ENCODE measurements at places on chromosomes 12 and 14.
A peak's percentile ranks its signal among the peaks of the same experiment; 100 is the strongest.

DNA sequence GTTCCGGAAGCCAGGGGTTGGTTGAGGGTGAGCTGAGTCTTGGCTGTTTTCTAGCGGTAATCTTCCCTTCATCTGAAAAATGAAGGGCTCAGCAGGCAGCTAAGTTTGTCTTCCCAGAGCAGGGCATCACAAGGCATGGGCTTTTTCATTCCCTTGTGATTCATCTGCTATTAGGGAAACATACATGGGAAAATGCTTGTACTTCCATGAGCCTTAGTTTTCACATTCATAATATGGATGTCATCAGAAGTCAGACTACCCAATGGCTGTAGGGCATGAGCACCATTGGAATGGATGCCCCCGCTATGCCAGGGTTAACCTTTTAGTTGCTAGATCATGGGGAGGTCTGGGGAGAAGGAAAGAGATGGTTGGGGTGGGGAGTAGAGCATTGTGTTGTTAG, 18.7 kb downstream of the HELB start:
- no peak for DNase-seq

DNA sequence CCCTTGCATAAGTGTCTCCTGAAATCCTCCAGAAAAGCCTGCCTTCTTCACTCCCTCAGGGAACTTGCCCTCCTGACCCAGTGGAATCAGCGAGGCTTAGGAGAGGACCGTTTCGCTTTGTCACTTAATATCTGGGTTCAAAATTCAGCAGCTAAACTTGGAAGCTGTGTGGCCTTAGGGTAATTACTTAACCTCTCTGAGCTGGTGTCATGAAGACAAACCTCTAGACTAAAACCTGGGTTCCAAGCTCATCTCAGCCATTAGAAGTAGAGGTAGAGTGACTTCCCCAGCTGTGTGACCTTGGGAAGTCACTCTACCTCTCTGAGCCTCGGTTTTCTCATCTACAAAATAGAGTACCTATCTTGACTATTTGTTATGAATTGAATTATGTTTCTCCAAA, 18.3 kb upstream of the RBM19 start:
- no peak for DNase-seq

DNA sequence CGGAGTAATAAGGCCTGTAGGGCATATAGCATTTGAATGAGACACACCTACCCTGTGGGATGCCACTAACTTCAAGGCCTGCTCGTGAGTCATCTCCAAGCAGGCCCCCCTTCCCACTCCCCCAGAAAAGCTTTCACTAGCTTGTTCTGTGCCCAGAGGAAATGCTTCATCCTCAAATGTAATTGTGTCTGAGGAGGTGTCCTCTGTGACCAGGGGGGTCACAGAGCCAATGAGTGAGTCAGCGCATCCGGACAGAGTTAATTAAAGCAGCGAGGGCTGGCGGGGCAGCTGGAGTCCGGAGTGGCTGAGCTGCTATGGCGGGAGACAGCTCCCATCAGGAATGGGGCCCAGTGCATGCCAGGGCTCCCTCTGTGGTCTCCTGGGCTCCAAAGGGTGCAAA, 27.0 kb upstream of the ESRRB start:
- peak; percentile 87 for DNase-seq

DNA sequence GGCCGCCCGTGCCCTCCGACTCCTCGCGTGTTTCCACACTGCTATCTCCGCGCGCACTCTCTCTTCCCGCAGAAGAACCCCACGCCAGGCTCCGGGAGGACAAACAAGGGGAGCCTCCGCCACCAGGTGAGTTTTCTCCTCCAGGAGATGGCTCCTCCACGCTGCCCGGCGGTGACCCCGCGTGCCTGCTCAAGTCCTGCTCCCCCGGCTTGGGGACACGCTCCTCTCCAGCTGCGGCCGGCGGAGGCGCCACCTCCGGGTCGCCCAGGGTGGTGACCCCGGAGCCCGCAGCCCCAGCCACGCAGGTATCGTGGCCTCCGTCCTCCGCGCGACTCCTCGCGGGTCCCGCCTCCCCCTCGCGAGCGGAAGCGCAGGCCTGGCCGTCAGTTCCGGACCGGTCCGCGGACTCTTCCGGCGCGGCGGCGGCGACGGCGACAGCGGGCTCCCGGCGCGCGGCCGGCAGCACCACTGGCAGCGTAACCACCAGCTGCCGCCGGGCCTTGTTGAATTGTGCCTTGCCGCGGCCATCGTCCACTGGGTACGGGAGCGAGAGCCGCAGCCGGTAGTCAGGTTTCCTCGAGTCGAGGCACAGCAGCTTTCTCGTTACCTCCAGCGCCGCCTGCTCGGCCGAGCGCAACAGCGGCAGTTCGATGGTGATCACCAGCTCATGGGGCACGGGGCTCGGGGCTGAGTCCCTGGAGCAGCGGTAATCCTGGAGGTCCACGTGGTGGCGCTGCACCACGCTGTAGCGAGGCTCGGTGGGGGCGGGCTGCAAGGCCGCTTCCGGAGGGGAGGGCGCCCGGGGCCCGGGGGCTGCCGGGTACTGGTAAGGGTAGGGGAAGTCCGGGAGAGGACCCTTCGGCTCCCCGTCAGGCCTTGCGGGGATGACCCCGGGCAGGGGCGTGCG, 1.2 kb downstream of the DNAAF2 start:
- peak; percentile 98 for DNase-seq

DNA sequence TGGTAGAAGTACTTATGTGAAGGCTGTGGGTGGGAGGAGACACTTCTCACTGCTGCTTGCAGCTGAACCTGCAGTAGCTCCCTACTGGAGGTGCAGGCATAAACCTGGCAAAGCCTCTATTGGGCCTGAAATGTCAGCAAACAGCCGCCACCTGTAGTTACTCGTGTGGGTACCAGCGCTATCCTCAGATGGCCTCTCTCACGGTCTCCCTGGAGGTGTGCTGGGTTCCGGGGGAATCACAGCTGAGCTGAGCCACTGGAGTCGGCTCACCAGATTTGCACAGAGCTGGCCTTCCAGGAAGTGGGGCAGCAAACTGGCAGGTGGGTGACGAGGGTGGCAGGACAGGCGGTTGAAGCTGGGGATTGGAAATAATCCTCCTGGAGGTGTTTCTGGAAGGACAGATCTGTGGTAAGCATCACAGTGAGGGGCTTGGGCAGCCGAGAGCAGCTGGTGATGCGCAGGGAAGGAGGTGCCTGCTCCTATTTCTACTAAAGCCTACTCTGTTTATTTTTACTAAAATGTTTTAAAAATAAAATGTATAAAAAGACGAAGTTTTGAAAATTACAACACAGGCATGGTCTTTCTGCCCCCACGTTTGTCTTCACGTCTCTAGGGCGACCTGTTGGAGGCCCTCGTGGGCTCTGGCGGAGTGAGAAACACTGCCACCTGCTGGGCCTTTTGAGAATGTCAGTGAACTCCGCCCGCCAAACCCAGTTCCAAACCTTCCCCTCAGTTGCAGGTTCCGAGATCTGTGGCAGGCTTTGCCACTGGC, 67.8 kb upstream of the PLEKHG3 start:
- DNase-seq, result peak; percentile 52

DNA sequence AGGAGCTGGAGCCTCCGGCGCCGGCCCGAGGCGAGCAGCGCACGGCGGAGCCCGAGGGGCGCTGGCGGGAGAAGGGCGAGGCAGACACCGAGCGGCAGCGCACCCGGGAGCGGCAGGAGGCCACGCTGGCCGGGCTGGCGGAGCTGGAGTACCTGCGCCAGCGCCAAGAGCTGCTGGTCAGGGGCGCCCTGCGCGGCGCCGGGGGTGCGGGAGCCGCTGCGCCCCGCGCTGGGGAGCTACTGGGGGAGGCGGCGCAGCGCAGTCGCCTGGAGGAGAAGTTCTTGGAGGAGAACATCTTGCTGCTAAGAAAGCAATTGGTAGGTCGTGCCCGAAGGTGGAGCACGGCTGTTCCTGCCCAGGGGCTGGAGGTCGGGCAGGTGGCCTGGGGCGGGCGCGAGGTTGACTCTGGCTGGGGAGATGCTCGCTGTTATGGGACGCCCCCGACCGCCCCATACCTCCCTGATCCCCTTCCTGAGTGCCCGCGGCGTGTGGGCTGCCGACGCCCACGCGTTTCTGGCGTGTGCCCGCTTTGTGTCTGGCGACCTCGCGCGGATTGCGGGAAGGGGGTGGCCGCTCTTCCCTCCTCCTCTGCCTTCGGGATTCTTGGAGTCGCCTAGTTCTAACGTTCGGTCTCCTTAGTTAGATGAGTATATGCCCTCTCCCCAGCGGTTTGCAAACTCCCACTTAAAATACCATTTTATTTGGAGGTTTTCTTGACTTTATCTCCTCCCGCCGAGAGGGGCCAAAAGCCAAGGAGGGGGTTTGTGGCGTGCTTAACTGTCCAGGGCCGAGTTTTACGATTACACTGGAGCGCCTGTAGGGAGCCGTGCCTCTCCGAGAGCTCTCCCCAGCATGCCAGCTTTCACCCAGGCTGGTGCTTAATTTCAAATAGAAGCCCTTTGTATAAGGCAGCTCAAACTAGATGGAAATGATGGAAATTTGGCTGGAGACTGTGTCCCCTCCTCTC, 752 bp downstream of the DACT1 start:
- peak; percentile 39 for DNase-seq

- DNase-seq, result no peak
These were observed 37.9 kb upstream of the PLEKHG6 start for GRCh38 chr12:6272300-6273204.

DNA sequence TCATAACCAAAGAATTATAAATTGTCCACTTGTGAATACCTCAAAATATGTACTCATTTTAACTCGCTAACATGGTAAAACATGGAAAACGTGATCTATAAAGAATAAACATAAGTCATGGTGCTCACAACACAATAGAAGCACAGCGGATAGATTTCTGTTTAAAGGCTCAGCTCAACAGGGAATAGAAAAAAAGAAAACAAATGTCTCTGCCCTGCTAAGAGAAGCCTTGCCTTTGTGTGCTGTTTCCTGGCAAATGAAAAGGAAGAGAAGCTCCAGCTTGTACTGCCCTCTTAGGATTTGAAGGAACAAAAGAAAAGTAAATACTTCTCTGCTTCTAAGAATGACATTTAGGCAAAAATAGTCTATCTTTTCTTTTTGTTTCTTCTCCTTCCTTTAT, 121.0 kb upstream of the KRR1 start:
- peak; percentile 60 for DNase-seq

DNA sequence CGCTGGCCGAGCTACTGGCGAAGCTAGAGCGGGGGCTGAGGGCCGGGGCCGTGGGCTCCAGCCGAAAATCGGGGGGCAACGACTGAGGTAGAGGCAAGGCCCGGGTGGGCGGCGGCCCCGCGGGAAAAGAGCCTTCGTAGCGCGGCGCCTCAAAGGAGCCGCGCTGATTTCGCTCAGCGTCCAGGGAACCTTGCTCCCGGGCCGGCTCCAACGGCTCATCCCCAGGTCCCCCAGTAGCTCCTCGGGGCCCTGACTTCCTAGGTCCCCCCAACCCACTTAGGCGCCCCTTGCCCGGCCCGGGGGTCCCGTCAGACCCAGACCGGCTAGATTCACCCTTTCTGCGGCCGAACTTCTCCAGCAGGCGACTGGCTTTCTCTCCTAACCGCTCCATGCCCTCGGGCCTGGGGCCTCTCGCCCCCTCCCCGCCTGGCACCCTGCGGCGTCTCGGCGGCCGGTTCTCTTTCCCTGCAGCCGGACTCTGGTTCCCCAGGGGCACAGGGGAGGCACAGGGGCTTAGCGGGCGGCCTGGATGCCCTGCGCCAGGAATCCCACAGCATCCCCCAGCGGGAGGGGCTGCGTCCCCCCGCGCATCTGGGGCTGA, 375 bp downstream of the AJUBA start:
- DNase-seq, result no peak

DNA sequence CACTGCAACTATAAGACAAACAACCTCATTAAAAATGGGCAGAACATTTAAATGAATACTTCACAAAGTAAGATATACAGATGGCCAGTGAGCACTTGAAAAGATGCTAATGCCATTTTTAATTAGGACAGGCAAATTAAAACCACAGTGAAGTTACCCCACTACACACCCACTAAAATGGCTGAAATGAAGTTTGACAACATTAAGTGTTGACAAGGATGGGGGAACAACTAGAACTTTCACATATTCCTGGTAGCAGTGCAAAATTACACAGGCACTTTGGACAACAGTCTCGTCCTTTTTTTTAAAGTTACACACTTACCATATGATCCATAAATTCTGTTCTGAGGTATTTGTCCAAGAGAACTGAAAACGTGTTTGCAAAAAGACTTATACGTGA, 278.9 kb upstream of the DIO3 start:
- DNase-seq, result no peak

DNA sequence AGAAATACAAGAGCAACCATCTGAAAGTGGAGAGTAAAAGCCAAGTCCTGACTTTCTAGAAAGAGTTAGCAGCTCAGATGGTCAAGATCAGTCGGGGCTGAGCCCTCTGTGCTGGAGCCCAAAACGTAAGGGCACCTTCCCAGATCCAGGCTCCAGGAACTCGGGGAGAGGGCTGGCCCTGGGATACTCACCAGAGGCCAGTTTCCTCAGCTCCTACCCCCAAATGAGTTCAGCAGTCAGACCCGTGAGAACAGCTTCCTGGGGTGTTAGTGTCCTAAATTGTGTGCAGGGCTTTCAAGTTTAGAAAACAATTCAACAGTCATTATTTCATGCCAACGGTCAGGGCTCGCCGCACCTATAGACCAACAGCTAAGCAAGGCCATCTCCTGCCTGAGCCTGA, 147.6 kb upstream of the FKBP4 start:
- no peak for DNase-seq

- peak; percentile 14 for DNase-seq
These were observed 28.2 kb downstream of the GLRX5 start for GRCh38 chr14:95562892-95563685.

GRCh38 chr14:100056431-100056830, 8.8 kb upstream of the EVL start:
- no peak for DNase-seq

DNA sequence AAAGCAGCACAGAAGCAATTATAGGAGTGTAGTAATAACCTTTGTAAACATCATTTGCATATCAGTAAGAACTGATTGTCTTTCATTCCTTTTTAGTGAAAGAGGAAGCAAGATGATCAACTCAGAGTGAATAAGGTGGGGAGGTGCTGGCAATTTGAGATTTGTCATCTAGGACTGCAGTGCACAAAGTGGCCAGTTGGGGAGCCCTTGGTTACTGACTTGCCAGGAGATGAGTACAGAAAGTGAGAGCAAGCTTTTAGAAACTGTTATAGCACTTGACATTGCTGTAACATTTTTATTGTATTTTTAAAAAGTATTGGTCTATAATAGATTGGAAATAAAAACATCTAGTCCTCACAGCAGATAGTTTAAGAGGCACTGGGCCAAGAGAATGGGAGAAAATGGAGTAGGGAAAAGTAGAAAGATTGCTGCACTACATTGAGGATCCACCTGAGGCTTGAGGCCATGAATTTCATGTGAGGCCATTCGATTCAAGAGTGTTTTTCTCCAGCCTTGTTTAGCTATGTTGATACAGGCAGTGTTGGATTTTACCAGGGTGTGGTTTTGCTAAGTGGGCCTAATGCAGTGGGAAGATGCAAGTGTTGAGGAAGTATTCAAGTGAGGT, 98.2 kb downstream of the SNAPC1 start:
- peak; percentile 37 for DNase-seq
